H9 (cell line): ENCODE measurements at places on chromosomes 2 and 18. TPM values are rescaled to one million over a fixed set of nuclear protein-coding genes. Genes with fewer than 3 reads are reported as not detected.

- peak; percentile 77 for DNase-seq
Measured at GRCh38 chr18:69400253-69400975, at the start of gene DOK6. Gene DOK6 (plus strand): TSS chr18:69400888.

DNA sequence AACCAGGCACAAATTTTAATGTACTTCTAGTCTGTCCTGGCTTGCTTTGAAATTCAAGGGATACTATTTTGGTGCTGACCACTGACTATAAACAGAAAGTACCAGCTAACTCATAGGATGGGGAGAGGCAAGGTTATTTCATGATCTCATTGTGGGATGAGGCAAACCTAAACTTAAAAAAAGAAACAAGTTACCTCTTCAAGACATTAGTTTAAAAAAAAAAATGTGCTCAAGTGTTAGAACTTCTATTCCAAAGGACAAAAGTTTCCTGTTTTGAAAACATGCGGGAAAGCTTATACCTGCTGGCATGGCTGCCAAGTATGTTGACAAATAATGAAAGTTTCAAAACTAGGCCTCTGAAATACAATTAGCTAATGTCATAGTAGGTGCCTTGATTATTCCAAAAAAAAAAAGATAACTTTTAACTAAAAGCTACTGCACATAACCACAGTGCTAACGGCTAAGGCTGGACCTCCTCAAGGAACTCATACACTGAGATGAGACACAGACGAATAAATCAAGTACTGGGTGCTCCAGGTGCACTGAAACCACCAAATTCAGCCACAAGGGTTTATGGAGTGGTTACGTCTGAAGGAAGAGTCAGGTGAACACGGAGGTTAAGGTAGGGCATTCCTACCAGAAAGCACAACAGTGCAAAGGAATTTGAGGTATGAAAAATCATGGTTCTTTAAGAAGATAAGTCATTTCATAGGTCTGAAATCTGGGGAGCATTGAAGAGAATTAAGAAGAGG lies 38.1 kb downstream of the TMEM131 start:
- DNase-seq, result no peak

- DNase-seq, result no peak
Measured at GRCh38 chr2:44197816-44198215, 29.1 kb downstream of the PPM1B start.

- DNase-seq, result no peak
Measured at GRCh38 chr2:101991721-101992145, at the start of gene IL1R2. Gene IL1R2 (plus strand): TSS chr2:101991960. CDS start chr2:102008576, 16,616 bp downstream.

- DNase-seq, result no peak
Measured at GRCh38 chr2:12712881-12713280, 3.9 kb upstream of the TRIB2 start.

- no peak for DNase-seq
Measured at GRCh38 chr2:199085261-199085660, 372.5 kb downstream of the SATB2 start.

UGT1A5 gene
- total RNA-seq, result not detected in 2 replicates

DNA sequence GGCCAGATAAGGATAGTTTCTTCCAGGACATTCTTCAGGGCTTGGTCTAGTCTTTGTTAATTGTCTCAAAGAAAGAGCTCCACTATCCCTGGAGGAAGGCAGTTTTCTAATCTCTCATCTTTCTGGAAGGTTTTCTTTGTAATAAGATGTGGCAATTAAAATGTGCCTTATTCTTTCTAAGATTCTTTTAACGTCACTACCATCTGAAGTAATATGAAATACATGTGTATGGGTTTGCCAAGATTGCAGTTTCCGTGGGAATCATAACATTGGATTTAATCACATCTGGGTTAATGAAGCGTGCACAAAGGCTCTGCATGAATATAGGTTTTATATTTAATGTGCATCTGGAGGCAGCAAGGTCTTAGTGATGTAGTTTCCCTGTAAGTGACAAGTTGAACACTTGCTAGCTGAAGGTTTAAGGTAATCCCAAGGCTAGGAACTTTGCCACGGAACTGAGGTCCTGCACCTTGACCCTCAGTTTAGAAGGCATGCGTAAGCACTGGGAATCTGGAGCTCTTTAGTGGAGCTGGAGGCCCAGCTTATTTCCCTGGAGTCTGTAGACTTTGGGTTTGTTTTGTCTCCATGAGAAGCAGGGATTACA lies 25.7 kb downstream of the DIS3L2 start:
- no peak for DNase-seq

DNA sequence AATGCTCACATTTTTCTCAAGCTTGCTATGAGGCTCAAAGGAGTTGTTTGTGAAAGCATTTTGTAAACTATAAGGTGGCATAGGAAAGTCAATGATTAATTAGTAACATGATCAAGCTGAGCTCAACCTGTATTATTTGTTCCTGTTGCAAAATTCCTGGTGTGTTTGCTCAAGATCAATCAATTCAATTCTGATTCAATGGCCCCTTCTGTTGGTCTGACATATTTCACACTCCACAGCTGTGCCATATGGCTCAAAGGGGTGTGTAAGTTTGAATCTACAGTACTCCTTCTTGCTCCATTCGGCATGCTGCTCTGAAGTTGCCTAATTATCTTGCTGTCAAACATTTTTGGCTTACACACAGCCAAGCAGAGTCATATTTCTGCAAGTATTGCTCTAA lies 341.6 kb upstream of the LRP1B start:
- DNase-seq, result no peak

- no peak for DNase-seq
Measured at GRCh38 chr2:235471186-235471747, 22.6 kb upstream of the AGAP1 start.

DNA sequence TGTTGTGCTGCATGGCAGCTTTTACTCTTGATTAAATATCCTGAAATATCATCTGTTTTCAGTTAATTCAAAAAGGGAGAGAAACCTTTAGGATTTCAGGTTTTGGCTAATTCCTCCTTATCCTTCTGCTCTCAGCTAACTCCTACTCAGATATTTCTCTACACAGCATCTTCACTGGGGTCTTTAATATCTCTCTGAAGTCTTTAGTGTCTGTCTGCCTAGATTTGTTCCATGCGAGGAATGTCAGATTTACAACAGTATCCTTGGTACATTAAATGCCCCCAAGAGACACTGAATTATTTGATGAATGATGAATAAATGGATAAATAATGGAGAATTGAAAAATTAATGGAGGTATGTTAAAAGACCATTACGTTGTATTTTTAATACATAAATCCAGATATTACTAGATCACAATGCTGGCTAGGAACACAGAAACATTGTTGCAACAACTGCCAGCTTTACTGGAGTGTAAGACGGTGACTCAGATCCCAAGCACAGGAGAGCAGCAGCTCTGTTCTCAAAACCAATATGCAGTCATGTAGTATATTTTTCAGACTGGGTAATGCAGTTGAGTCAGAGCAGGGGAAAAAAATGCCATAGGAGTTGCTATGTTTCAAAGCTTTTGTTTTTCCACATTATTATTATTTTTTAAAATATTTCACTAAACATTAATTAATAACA lies 388.0 kb upstream of the SYT4 start:
- no peak for DNase-seq

- no peak for DNase-seq
Measured at GRCh38 chr2:59630789-59631188, 922.7 kb downstream of the BCL11A start.

- no peak for DNase-seq
Measured at GRCh38 chr2:133817680-133818566, 249.7 kb upstream of the NCKAP5 start.

TTL gene
- 57.8 and 58.9 TPM in 2 replicates for total RNA-seq

DNA sequence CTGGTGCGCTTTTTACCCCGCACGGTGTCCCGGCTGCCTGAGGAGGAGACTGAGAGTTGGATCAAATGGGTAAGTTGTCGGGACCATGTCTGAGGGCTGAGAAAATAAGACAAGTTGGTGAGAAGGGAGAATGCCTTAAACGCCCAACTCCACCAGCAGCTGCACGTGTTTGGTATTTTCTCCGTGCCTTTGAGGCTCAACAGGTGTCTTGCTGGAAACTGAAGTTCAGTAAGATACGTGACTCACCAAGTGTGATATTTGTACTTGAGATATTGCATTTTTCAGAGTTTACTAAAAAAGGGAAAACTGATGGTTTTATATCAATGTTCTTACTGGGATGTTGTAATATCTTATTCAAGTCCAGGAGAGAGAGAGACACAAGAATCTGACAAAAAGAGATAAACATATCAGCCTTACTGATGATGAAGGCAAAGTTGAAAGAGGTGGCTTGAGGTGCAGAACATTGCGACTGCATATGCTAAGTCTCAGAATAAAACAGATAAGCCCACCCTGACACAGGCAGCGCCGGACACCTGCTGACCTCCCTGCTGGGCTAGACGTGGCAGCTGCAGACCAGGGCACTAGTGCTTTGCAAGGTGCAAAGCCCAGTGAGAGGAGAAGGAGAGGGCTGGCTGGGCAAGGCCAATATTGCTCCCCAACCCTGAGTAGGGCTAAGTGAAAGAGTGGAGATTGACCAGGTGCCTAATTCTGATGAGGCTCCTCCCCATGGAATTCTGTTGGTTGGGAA lies 33.1 kb downstream of the TRPM8 start:
- DNase-seq, result no peak

GRCh38 chr2:43199492-43200488 lies 26.6 kb downstream of the ZFP36L2 start:
- DNase-seq, result peak; percentile 51

- no peak for DNase-seq
Measured at GRCh38 chr2:32962690-32963089, 15.9 kb downstream of the LTBP1 start.

GRCh38 chr18:37395138-37395537 lies 170.5 kb downstream of the CELF4 start:
- no peak for DNase-seq

- no peak for DNase-seq
Measured at GRCh38 chr2:12818416-12819102, 101.8 kb downstream of the TRIB2 start.

GRCh38 chr2:197296835-197297234 lies 13.7 kb downstream of the ANKRD44 start:
- no peak for DNase-seq

ANKRD30B gene
- total RNA-seq, result not detected in 2 replicates

ZNF512 gene
- total RNA-seq, result 35.6 and 38.2 TPM in 2 replicates

COL6A3 gene
- total RNA-seq, result 0.66 and 0.81 TPM in 2 replicates

GRCh38 chr18:57150828-57151227 lies 3.9 kb downstream of the BOD1L2 start:
- DNase-seq, result peak; percentile 67

- no peak for DNase-seq
Measured at GRCh38 chr2:26080356-26080755, 46.5 kb downstream of the RAB10 start.

RGPD4 gene
- total RNA-seq, result 0.07 TPM in 2 replicates

DNA sequence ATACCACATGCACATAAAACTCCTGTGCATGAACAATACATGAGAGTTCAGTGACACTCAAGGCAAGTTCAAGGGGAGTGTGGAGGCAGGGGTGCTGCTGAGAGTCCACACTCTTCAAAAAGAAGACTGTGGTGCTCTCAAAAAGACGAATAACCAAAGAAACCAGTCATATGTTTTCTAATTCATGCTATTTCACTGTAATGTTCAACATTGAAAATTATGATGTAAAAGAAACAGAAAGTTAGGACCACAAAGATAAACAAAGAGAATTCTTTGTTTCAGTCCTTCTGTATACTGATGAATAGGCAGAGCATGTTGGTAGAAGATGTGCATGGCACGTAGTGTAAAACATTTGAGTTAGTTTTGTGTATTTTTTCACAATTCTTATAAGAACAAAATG lies 864.2 kb upstream of the LRATD1 start:
- no peak for DNase-seq

DNA sequence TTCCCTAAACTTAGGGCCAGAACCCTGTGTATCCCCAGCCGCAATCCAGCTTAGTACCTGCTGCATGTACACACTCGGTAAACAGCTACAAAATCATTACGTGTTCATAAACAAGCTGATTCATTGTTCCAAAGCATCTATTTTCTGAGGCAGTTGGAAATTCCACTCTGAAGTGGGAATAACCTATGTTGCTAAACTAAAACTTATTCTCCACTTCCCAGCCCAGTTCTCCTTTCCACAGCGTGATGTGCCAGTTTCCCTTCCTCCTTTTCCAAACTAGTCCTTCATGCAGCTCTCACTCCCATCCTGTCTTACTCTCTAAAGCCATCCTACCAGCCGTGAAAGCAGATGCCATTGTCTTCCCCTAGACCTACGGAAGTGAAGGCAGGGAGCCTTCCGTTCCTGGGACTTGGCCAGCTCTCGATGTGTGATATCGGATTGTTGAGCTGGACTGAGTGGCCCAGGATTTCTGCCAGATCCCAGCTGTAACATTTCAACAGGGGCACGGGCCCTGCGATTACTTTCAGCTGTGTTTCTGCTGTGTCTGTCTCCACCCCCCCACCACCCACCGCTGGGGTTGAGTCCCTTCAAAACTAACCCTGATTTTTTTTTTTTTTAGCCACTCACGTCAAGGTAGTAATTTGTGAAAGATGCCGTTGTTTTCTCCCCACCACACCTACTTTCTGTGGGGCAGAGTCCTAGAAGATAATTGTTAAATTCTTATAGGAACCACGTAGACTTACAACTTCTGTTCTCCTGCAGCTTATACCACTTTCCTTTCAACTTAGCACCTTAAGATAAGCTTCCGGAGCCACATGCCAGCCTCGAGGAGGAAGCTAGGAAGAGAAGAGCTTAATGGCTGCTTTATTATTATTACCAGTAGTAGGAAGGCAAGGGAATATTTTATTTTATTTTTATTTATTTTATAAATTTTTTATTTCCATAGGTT lies 100.9 kb downstream of the CRIM1 start:
- DNase-seq, result no peak

DNA sequence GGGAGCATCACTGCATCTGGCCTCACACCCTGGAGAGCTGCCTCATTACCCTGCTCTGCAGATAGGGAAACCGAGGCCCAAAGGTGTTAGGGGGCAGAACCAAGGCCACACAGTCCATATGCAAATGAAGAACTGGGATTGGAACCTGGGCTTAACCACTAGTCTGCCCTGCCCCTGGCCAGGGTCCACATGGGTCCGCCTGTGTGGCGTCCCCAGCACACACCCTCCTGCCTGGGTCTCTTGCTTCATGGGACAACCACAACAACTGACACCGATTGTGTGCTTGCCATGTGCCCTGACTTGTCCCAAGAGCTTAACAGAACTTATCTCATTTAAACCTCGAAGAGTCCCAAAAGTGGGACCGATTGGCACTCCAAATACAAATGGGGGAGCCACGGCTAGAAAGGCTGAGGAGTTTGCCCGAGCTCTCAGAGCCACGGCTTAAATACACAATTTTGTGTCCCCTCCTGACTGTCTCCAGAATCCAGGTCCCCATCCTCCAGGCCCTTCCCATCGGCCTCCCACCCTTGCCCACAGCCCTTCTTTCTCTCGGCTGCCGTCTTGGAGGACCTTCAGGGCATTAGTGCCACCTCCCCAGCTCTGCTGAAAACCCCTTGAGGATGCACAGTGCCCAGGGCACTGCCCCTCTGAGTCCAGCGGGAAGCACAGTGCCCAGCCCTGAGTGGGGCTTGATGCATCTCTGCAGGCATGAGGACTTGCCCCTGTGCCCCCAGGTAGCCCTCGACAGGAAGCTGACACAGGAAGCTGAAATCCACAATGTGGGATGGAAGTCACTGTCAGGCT lies 5.8 kb upstream of the DUSP2 start:
- DNase-seq, result no peak

DNA sequence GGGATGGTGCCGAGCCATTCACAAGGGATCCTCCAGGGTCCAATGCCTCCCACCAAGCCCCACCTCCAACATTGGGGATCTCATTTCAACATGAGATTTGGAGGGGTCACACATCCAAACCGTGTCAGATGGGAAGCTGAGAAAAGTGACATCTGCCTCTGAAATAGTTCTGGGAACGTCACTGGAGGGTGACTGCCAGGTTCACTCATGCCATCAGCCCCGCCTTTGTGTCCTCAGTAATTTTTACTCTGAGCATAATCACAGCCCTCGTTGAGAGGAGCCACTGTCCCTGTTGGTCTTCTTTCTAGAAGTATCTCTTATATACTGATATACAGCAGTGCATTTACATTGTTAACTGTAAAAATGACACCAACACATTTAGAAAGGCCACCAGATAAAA lies 67.4 kb downstream of the KLHL29 start:
- no peak for DNase-seq
